GF-D8 (cell line): ENCODE measurements at places on chromosomes 1 and 21.
A peak's percentile ranks its signal among the peaks of the same experiment; 100 is the strongest.

- no peak for DNase-seq
Observed at GRCh38 chr1:175539986-175540385, 203.4 kb downstream of the TNR start.

DNA sequence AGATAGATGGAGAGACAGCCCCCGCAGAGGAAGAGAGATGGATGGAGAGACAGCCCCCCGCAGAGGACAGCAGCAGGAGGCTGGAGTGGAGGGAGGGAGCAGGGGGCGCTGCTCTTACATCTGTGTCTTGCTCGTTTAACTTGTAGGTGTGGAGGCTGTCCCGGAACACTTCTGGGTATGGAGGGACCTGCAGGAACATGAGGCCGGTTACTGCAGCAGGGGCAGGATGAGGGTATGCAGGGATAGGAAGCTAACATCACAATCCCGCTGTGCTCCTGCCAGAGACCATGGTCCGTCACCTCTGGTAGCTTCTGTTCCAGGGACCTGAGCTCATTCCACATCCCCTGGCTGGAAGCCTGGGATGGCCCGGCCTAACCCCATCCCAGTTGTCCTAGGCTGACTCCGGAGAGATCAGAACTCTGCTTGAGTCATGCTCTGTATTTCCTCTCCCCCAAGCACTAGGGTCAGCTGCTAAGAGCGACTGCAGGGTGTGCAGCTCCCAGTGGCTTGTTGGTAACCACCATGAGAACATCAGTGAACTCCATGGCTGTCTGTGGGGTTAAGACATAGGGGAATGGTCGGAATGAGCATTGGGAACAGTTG is 36.7 kb upstream of the GOLT1A start:
- no peak for DNase-seq

DNA sequence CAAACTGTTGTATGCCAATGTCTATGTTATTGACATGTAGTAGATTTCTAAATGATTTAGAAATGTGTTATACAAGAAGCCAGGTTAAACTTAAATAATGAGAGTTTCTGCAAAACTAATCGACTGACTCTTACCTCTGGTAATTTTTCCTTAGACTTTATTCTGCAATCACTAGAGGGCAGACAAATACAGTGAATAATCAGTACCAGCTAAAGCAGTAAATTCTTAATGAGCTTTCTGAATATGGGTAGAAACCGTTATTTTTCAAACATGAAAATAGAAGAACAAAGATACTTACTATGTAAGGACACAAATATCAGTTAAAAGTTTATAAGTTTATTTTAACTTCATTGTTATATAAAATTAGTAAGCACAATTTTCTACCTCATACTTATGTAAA is 97.9 kb upstream of the RGS1 start:
- DNase-seq, result peak; percentile 11

- DNase-seq, result no peak
Observed at GRCh38 chr21:45598666-45599065, 44.9 kb upstream of the PCBP3 start.

DNA sequence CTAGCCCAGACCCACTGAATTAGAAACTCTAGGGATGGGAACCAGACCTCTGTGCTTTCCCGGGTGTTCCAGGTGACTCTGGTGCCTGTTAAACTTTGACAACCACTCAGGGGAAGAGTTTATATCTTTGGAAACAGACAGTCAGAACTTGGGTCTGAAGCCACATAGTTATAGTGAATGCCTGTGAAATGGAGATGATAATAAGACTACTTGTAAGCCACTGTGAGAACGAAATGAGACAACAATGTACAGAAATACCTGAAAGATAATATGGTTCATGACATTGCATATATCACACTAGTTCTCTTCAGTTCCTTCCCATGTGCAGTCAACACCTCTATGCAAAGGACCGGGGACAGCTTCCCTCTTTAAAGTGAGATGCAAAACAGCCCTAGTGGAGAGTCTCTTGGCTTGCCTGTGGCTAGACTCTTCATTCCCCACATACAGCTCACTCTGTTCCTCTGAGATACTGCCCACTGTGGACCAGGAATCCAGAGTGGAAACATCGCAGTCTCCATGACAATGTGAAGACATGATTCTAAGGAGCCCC is 287.5 kb downstream of the ASTN1 start:
- no peak for DNase-seq

- DNase-seq, result no peak
Observed at GRCh38 chr1:24327891-24328290, 8.7 kb downstream of the GRHL3 start.

DNA sequence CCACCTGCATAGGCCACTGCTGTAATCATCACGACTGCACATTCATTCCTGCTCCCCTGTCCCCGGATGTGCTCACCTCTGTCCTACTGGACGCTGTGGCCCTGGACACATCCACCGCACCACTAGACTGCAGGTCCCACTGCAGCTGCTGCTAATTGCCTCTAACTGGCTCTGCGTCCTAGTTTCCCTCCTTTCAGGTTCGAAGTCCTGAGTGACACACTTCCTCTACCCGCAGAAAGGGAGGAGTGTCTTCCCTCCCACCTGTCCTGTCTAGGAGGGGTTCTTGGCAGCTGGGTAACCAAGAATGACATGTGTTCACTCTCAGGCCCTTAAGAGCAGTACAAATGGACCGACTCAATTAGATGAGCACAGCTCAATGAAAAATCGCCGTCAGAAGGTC is 40.5 kb upstream of the ITPKB start:
- DNase-seq, result no peak

GRCh38 chr1:12518931-12519692 is 98.9 kb downstream of the DHRS3 start:
- DNase-seq, result no peak

DNA sequence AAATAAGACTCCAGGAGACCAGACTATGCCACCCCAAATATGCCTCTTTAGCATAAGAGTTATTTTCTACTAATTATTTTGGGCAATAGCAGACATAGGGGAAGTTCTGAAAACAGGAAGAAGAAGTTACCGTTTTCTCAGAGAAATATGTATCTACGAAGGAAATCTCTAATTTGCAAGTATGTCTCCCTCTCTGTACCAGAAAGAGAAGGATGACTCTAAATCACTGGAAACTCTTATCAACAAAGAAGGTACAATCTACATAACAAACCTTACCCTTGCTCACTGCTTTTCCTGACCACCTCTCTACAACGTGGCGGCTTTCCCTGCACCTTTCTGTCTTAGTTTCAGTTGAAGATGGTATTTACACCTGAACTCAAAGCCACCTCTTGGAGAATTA is 49.0 kb downstream of the OMA1 start:
- no peak for DNase-seq

DNA sequence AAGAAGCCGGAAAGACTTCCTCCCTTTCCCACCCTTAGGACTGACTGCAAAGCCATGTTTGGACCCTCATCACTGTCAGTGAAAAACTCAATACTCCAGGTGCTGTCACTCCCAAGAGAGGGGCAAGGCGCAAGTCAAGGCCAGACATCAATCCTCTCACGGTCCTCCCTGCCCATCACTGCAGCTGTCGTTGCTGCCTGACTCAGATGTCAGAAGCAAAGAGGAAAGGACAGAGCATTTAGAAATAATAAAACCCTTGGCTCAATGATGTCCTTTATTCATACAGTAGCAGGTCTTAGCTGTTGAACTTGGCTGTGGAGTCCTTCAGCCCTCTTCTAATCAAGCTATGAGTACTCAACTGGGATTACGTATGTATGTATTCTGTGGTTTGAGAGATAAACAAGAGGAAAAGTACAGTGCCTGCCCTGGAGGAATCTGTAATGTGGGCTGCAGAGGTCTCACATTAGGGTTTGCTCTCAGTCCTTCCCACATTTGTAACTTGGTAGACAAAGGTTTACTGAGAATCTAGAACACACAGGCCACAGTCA is 13.5 kb downstream of the SUSD4 start:
- DNase-seq, result no peak

DNA sequence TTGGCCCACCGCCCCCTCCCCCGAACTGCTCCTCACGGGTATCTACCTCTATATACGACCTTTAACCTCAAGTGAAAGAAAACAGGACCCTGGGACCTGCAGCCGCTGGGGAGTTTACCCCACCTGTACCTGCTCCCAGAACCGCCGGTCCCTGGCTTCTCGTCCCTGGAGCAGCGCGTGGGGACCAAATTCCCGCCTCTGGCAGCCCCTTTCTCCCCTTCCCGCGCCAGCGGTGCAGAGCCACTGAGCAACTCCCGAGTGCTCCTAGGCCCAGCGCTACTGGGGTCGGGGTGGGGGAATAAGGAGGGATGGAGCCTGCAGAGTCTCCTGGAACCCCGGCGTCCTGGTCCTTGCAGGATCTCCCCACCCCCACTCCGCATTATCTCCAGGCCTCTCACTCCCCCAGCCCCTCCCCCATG is 1.6 kb downstream of the SYT6 start:
- DNase-seq, result no peak

DNA sequence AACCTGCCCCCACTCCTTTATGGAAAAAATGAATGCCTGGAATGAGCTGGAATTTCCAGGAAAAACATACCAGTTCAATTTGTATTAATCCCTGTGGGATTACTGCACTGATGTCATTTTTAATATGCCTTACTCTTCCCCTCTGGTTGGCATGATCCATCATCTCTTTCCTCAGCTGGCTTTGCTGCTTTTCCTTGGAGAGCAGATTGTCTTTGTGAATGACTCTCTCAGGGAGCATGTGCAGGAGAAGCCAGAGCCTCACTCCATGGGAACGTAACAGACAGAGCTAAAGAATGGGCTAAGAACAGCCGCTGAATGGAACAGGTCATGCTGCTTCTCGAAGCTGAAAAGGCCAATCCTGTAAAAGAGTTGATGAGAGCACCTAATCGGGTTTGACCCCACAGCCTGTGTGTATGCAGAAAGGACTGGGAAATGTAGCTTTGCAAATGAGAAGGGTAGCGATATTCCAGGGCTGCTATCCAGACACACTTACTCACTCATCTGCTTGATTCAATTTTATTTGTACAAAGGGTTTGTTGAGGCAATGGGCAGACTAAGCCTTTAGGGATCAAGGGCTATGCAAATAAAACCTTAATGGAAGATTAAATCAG is 20.7 kb downstream of the PHC2 start:
- no peak for DNase-seq

GRCh38 chr1:245577191-245578157 is 422.7 kb downstream of the KIF26B start:
- DNase-seq, result no peak
